GM20000 (cell line): ENCODE measurements at places on chromosomes 3 and 15.

GRCh38 chr3:65811086-65811761, 227.5 kb downstream of the MAGI1 start:
- DNase-seq: no peak

DNA sequence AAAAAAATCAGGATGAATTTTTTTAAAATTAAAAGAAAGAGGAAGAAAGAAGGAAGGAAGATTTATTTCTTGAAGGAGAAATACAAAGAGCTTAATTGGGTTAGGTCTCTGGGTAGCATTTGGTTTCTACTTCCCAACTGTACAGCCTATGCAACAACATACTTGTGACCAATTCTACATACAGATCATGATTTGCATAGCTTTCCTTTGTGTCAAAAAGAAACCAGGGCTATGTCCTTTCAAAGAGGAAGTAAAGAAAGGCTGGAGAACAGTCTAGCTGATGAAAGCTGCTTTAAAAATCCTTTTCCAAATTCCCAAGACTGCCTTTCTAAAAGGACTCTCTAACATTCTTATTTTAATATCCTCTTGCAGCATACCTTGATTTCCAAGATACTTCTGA, 6.1 kb upstream of the HGD start:
- DNase-seq: peak; percentile 62

GRCh38 chr3:102189541-102189940, 245.3 kb upstream of the ZPLD1 start:
- DNase-seq: no peak

- no peak for DNase-seq
These were observed 106.6 kb upstream of the SLC6A6 start for GRCh38 chr3:14295801-14296200.

DNA sequence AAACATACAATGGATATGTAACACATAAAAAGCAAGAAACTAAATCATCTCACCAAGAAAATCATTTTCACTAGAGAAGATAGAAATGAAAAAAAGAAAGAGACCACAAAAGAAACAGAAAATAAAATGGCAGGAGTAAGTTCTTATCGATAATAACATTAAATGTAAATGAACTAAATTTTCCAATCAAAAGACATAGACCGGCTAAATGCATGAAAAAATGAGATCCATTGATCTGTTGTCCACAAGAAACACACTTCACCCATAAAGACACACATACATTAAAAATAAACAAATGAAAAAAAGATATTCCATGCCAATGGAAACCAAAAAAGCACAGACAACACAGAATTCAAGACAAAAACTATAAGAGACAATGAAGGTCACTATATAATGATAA, 1771.9 kb downstream of the SI start:
- DNase-seq: no peak

- DNase-seq: no peak
These were observed 11.5 kb downstream of the ILDR1 start for GRCh38 chr3:122010506-122010905.

GRCh38 chr3:44842376-44842775, 19.3 kb upstream of the TMEM42 start:
- DNase-seq: no peak

GRCh38 chr3:169082076-169082475, 581.4 kb downstream of the MECOM start:
- DNase-seq: no peak
